Stimulated activated CD8-positive, alpha-beta memory T cell treated with anti-CD3 and anti-CD28 coated beads, Interleukin-4, amount 100 ng/mL, for 48 hours (primary cell): ENCODE measurements at places on chromosomes 6 and 20.

GRCh38 chr6:163170294-163170883 lies 244.1 kb upstream of the QKI start:
- peak; percentile 55 for DNase-seq

GRCh38 chr20:35837577-35838195 lies 65.9 kb downstream of the PHF20 start:
- no peak for DNase-seq

GRCh38 chr20:53695797-53696527 lies 102.3 kb upstream of the ZNF217 start:
- no peak for DNase-seq

- no peak for DNase-seq
These were observed 9.9 kb downstream of the BCL2L1 start for GRCh38 chr20:31712564-31713311.

GRCh38 chr20:53330601-53331140 lies 263.0 kb downstream of the ZNF217 start:
- DNase-seq, result no peak

DNA sequence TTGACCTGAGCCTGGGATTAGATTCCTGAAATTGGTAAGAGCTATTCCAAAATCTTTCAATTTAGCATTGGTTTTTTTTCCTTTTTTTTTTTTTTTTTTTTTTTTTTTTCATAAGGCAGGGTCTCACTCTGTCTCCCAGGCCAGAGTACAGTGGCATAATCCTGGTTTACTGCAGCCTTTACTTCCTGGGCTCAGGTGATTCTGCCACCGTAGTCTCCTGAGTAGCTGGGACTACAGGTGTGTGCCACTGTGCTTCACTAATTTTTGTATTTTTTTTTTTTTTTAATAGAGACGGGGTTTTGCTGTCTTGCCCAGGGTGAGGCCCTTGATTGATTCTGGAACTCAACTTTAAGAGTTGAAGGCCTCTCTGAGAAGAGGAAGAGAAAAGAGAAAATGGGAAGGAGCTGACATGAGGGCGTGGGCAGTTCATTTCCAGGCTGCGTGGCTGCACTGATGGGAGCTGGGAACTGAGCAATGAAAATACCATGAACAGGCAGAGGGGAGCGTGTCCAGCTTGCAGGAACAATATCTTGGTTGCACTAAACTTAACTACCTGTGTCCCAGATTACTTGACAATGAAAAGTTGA lies 24.6 kb downstream of the KDM1B start:
- DNase-seq, result no peak

DNA sequence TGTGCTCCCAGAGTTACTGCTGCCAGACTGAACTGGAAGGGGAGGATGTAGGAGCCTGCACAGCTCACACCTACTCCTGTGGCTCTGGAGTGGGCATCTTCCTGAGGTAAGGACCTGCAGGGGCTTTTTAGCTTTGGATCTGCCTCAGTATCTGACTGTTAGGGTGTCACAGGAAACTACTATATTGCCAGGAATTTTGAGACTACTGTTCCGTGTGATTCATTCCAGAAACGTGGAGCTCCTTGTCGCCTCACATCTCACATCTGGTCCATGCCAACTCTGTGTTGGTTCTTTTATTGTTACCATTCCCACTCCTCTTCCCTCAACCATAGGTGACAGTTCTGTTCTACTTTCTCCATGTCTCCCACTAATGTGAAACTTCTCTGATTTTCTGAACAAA lies 34.1 kb downstream of the PRPH2 start:
- DNase-seq, result no peak

DNA sequence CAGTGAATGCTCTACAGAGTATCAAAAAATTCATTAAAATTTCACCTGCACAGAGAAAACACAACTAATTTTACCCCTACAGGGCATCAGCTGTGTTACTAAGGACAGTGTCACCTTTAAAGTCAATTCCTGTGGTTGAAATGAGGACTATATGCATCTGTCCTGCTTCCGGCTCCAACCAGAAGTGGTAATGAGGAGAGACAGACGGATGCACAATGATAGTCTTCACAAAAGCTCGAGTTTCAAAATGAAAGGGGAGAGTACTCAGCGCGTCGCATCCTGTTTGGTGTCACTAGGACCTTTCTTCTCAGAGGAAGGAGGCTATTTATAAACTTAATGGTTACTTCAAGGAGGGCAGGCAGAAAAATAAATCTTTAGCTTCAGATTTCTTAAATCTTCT lies 86.5 kb downstream of the LYRM4 start:
- peak; percentile 57 for DNase-seq

DNA sequence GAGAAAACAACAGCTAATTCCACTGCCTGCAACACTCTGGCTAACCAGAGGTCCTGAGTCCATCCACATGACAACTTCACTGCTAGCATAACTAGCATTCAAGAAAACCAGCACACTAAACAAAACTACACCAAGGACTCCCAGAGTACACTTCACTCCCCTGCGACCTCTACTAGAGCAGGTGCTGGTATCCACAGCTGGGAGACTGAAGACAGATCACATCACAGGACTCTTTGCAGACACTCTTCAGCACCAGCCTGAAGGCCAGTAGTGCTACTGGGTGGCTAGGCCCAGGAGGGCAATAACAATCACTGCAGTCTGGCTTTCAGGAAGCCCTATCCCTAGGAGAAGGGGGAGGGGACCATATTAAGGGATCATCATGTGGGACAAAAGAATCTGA lies 54.4 kb upstream of the MYB start:
- DNase-seq, result no peak

- peak; percentile 89 for DNase-seq
These were observed 192.0 kb downstream of the PREX1 start for GRCh38 chr20:48635791-48636267.

DNA sequence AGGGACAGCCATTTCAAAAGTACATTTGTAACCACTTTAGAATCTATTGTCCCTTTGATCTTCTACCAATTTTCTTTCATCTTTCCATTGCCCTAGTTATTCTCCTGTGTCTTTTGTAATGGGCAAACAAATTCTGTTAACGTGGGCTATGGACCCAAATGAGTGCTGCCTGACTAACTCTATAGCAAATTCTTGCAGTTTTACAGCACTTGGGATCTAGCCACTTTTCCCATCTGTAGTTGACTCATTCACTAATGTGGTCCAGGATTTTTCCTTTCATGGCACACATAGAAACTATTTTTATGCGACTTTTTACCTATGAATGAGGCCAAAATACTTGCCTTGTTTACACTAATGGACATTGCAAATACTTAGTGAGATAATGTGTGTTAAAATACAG lies 52.0 kb downstream of the GRIK2 start:
- no peak for DNase-seq

- no peak for DNase-seq
These were observed 28.6 kb downstream of the MYLIP start for GRCh38 chr6:16157492-16157891.

DNA sequence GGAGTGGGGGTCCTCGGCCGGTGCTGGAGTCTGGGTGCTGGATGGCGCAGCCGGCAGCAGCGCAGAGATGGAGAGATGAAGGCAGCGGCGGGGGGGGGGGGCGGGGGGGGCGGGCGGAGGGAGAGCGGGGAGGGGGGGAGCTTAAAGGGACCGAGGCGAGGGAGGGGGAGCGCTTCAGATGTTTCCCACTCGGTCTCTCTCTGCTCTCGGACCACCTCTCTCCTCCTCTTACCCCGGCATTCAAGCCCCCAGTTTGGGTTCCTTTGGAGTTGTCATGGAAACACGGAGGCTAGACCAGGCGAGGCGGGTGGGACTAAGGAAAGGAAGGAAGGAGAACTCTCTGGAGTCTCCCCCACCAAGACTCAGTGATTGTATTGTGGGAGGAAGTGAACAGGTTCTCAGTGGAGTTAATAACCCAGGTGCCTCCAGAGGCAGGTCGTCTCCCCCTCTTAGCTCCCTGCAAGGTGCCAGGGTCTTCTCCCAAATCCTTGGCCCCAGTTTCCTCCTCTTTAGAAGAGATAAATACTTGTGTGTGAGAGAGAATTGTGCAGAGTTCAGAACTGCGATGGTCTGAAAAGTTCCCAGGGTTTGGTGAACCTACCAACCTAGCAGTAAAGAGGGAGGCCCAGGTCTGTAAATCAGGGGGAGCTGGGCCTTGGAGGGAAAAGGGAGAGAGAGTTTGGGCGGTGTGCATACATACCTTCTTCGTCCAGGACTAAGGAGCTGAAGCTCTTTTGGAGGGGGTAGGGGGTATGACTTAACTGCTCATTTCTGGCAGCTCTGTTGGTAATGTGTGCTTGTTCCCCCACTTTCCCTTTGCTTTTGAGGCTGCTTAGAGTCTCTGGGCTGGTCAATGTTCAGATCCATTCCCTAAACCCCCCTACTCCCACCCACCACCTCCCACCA lies at the start of gene PRRT1:
PRRT1 (minus strand) TSS at position 77 of the 906 bp plus-strand sequence. CDS start 112 bp downstream, outside the sequence.
- DNase-seq, result no peak

GRCh38 chr6:37783025-37783855 lies 36.3 kb upstream of the ZFAND3 start:
- DNase-seq, result peak; percentile 33

DNA sequence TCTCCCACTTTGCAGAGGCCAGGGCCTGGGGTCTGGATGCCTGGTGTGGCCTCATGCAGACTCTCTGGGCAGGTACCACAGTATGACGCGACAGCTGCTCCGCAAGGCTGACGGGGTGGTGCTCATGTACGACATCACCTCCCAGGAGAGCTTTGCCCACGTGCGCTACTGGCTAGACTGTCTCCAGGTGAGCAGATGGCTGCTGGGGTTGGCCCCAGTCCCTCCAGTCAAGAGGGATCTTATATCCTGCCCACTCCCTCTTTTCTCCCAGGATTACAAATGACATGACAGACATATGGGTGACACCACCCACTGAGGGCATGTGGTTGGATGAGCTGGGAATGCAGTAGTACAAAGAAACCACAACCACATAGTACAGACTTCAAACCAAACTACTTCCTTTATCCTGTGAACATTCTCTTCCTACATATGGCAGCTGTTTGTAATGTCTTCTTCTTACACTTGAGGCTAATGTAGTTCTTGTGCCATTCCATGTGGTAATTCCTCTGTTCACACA lies 29.9 kb downstream of the RAB44 start:
- DNase-seq, result no peak

GRCh38 chr20:6704132-6704861 lies 63.2 kb upstream of the BMP2 start:
- no peak for DNase-seq

DNA sequence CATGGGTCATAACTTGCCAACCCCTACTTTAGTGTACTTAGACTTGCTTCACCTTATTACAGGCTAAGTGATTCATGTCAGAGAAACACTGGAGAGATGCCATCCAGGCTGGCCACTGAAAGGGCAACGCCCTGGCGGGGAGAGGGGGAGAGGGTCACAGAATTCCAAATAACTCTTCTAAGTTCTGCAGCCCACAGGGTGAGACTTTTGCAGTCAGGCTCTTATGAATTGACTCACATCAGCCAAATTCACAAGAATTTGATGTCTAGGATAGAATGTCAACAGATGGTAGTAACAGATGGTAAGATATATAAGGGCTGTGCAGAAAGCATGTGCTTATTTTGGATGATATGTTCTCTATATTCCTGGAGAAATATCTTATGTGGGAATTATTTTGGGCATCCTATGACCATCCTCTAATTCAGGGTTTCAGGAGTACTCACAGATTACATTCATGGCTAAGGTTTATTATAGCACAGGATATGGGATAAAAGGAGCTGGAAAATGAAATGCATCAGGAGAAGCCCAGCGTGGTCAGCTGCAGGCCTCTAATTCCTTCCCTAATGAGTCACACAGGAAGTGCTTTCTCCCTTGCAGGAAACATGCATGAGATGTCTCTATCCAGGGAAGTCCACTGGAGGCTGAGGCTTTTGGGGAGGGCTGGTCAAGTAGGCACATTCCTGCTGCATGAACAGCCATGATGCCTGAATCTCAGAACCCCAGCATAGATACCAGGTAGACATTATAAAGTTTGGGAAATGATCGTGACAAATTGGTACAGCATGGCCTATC lies 58.7 kb upstream of the RIN2 start:
- no peak for DNase-seq

GRCh38 chr6:105485456-105485855 lies 82.6 kb upstream of the PREP start:
- DNase-seq, result no peak

GRCh38 chr6:63597141-63598048 lies 25.1 kb downstream of the LOC128125822 start:
- DNase-seq, result no peak

GRCh38 chr6:40253420-40253819 lies 319.2 kb upstream of the MOCS1 start:
- no peak for DNase-seq

- no peak for DNase-seq
These were observed 724.1 kb downstream of the KIF16B start for GRCh38 chr20:15848995-15849610.

DNA sequence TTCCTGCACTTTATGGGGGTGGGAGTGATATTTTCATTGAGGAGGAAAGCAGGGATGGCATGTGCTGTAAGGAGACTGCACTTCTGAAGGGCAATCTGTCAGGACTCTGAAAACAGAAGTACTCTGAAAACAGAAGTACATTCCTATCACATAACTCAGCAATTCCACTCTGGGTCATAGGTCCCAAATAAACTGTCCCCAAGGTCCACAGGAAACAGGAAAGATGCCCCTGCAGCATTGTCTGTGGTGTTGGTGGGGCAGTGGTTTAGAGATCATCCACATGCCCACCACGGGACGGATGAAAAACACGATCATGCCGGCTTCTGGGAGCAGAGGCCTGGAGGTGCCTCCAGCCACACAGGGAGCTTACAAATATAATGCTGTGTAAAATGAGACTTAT lies 150.3 kb downstream of the OTOR start:
- DNase-seq, result no peak

DNA sequence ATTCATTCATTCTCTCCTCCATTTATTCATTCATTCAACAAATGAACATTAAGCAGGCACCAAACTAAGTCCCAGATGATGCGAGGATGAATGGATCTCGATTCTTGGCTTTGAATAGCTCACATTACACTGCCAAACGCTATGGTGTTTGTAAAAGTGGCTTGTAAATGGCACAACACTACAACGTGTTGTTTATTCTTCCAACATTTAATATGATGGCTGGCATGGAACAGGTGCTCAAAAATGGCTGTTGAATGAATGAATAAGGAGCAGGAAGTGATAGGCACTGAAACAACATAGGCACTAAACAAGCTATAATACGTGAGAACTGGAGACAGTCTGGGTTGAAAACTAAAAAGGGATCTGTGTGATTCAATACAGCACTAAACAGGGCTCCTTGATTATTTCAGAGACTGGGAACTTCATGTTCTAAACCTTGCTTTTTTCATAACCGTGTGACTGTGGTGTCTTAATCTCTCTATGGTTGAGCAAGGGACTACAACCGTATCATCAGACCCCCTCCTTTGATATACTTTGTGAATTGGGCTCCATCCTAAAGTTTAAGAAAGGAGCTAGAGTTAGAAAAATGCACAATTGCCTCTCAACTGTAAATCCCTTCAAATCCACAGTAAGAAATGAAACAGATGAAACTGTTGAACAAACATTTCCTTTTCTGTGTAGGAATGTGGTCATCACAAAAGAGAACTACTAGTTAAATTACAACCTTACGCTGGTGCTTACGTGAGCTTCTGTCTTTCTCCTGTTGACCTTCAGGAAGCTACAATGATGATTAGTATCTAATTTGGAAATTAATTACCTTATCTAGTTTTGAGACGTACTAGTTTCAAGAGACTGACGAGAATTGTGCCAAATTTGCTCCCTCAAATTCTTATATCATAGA lies 16.9 kb upstream of the SLC16A10 start:
- no peak for DNase-seq
